Endothelial cell of coronary artery (primary cell): ENCODE measurements at places on chromosomes 12 and 14. TPM values are rescaled to one million over a fixed set of nuclear protein-coding genes. Genes with fewer than 3 reads are reported as not detected.

COPZ1 gene
- total RNA-seq: 94.7 and 96.9 TPM in 2 replicates

RNASE7 gene
- not detected in 2 replicates for total RNA-seq

HOXC12 gene
- not detected in 2 replicates for total RNA-seq

BIN2 gene
- not detected in 2 replicates for total RNA-seq

P3H3 gene
- total RNA-seq: 57.4 and 81.5 TPM in 2 replicates

PTHLH gene
- 1.8 and 2.0 TPM in 2 replicates for total RNA-seq

OAS2 gene
- total RNA-seq: 5.8 and 11.4 TPM in 2 replicates

GDF3 gene
- 0.18 TPM in 1 of 2 replicates, not detected in the other for total RNA-seq

RERGL gene
- total RNA-seq: not detected in 2 replicates

NKX2-1 gene
- not detected in 2 replicates for total RNA-seq

PEX5 gene
- total RNA-seq: 22.3 and 25.8 TPM in 2 replicates

CACNA2D4 gene
- total RNA-seq: 0.81 and 0.94 TPM in 2 replicates

TAS2R9 gene
- total RNA-seq: 0.09 TPM in 1 of 2 replicates, not detected in the other

KCNJ8 gene
- 0.56 TPM in 1 of 2 replicates, not detected in the other for total RNA-seq

NGDN gene
- 56.5 and 56.8 TPM in 2 replicates for total RNA-seq

SPTB gene
- under 0.01 TPM in 1 of 2 replicates, not detected in the other for total RNA-seq

GLT8D2 gene
- 0.28 and 0.45 TPM in 2 replicates for total RNA-seq

RFX4 gene
- total RNA-seq: not detected in 2 replicates

CLEC2D gene
- total RNA-seq: 0.99 and 1.1 TPM in 2 replicates
